Karpas-422 (cell line): ENCODE measurements at places on chromosomes 2 and 18. TPM values are rescaled to one million over a fixed set of nuclear protein-coding genes. Genes with fewer than 3 reads are reported as not detected.

CCDC102B gene
- 7.5 and 10.0 TPM in 2 replicates for total RNA-seq

KCNF1 gene
- not detected in 2 replicates for total RNA-seq

GRCh38 chr18:14942275-14942674, 194.3 kb downstream of the ANKRD30B start:
- no peak overlapping the region for H3K27ac ChIP-seq
- DNase-seq, result no peak
- no peaks in the 10 kb centered on the region; the same call in 1 of the 2 replicates for H3K4me1 ChIP-seq
- no peaks in the 10 kb centered on the region for H3K36me3 ChIP-seq
- H3K27me3 ChIP-seq, result no peaks in the 10 kb centered on the region
- H3K4me3 ChIP-seq, result no peak overlapping the region

CD8A gene
- not detected in 2 replicates for total RNA-seq
